ENCODE measurements at places on chromosomes 4 and X.

- no peak for DNase-seq
Measured at GRCh38 chrX:83469551-83469950, 38.5 kb upstream of the POU3F4 start.

GRCh38 chr4:85937507-85937906 is 422.3 kb downstream of the MAPK10 start:
- DNase-seq: no peak

GRCh38 chrX:63514569-63515080 is 163.5 kb upstream of the SPIN4 start:
- DNase-seq: no peak

DNA sequence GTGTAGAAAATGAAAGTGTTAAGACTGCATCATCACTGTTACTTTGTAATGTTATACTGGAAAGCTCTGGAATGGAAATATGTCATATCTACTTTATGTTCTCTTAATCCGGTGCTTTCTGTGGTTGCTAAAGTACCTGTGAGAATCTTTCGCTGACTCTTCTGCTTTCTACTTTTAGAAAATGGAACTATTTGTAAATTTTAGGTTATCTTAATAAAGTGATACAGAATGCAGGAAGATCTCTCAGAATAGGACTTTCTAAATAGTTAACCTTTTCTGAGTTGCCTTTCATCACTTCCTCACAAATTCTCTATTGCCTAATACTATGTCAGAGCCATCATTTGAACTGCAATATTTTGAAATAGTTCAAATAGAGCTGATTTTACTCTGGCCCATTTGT is 69.3 kb downstream of the BMP2K start:
- no peak for DNase-seq

GRCh38 chr4:189988877-189989431 is 38.1 kb downstream of the FRG2 start:
- DNase-seq: no peak
